ENCODE measurements at places on chromosomes 3 and 15.

GRCh38 chr3:102354818-102355515 lies 79.8 kb upstream of the ZPLD1 start:
- DNase-seq = peak; percentile 4

DNA sequence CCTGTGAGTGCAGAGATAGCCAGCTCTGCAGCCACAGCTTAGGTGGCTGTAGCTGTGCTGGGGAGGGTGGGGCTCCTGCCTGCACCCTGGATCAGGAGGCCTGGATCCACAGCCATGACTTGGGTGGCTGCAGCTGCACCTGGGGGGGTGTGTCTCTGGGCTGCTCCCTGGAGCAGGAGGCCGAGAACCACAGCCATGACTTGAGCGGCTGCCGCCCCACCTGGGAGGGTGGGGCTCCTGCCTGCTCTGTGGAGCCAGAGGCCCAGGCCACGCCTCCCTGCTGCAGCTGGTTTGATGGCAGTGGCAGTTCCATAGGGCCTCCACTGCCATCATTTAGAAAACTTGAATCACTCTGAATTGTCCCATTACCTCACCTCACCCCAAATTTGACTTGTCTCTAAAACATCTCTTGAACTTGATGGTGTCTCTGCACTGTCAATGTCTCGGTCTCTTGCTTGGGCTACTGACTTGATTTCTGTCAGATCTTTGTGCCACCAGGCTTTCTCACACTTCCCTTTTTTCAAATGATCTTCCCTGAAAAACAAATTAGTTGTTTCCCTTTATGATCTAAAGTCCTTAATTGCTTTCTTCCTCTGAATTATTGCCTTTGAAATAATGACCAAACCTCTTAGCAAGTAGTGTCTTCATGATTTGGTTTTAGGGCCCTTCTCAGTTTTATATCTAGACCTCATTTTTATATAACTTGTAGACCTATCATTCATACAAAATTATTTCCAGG lies 313.2 kb upstream of the MME start:
- no peak for DNase-seq

- DNase-seq = no peak
Observed at GRCh38 chr15:22978691-22979237, 1.4 kb downstream of the CYFIP1 start.

- no peak for DNase-seq
Observed at GRCh38 chr3:114558271-114558670, 264.4 kb downstream of the TIGIT start.

- DNase-seq = no peak
Observed at GRCh38 chr3:135136361-135137100, 341.5 kb downstream of the EPHB1 start.

DNA sequence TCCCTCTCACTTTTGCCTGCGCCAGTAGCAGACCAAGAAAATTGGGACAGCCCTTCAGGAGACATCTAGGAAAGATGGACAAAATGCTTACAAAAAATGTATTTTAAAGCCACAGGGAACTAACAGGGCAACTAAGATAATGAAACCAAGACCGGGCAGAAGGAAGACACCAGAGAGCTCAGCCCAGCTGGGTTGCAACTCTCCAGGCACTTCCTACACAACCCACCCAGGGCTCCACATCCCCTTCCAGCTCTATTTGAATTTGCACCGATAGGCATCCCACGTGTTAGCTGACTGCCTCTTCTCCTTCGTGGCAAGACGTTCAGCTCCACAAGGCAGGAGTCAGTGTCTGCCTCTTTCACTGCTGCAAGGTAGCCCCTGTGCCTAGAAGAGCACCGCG lies 6.6 kb upstream of the ATP10A start:
- DNase-seq = no peak

All from AG09309 (cell line).